K562 (cell line): ENCODE measurements at places on chromosomes 2 and 18.

- no peak overlapping the region for H3K27ac ChIP-seq
- no peaks in the 10 kb centered on the region for H3K36me3 ChIP-seq
- DNase-seq, result no peak
Measured at GRCh38 chr2:2890901-2891300, 486.7 kb downstream of the EIPR1 start.

DNA sequence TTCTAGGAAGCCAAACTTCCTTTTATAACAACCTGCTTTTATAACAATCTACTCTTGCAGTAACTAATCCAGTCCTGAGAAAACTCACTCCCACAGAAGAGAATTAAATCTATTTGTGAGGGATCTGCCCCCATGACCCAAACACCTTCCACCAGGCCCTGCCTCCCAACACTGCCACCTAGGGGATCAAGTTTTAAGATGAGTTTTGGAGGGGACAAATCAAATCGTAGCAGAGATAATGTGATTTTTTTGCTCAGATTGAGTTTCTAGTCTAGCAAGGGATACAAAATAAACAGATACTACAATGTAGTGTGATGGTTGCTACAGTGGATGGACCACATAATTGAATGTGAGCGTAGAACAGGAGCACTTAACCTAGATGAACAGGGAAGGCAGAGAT is 52.2 kb downstream of the NCOA1 start:
- H3K27me3 ChIP-seq, result no peaks in the 10 kb centered on the region
- no peak for DNase-seq
- no peak overlapping the region for H3K27ac ChIP-seq
- H3K4me1 ChIP-seq, result no peaks in the 10 kb centered on the region
- H3K36me3 ChIP-seq, result no peaks in the 10 kb centered on the region

DNA sequence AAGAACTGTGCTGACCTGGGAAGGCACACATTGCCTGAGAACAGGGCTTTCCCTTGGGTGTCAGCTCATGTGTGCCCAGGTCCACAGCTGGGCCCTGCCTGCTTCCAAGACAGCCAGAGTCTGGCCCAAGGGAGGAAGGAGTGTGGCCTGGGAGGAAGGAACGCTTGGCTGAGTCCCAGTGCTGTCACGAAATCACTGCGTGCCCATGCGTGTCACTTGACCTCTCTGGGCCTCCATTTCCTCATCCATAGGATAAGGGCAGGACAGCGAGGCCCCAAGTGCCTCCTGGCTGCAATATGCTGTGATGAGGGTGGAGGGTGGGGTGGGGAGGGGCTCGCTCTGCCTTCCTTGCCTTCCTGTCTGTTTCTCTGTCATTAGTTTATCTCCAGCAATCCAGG is 642 bp upstream of the KCNK3 start:
- no peaks in the 10 kb centered on the region for H3K36me3 ChIP-seq
- peaks cover 4% of the 10 kb centered on the region for H3K4me1 ChIP-seq
- no peak overlapping the region for H3K4me3 ChIP-seq
- no peak for DNase-seq
- no peak overlapping the region for H3K27ac ChIP-seq

GRCh38 chr2:209938906-209939305 is 63.5 kb upstream of the RPE start:
- H3K36me3 ChIP-seq, result no peaks in the 10 kb centered on the region
- DNase-seq, result no peak
- no peaks in the 10 kb centered on the region for H3K27me3 ChIP-seq
- no peak overlapping the region for H3K27ac ChIP-seq
- no peak overlapping the region for H3K4me3 ChIP-seq

DNA sequence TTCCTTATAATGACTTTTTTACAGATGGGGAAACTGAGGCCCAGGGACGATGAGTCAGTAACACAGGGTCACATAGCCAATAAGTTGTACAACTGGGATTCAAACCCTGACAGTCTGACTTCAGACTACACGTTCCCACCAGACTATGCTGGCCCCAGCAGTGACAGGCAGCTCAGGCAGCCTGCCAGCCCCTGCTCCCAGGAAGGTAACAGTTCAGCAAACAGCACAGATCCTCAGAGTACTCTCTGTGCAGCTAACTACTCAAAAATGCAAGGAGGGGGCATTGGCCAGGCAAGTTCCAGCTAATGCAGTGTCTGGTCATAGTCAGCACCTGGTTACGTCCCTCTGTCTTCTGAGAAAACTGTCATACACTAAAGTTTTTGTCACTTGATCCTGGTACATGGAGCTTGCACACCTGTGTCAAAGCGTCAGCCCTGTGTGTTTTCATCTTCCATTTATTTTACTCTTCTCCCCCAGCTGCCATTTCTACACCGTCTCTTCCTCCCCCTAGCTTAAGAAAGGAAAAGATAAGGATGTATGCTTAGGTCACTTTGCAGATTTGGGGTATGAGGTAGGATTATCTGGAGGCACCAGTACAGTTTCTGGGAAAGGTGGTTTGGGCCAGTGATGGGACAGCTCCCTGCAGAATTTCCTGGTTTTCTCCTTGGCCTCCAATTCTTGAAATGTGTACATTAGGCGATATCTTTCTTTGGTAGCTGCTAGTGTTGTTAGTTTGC is 4.5 kb downstream of the SMARCAL1 start:
- H3K27ac ChIP-seq, result peak overlapping the region; percentile 84
- no peaks in the 10 kb centered on the region for H3K27me3 ChIP-seq
- no peak overlapping the region; the same call in 1 of the 2 replicates for H3K4me3 ChIP-seq

GRCh38 chr18:60996822-60997221 is 336.4 kb upstream of the CDH20 start:
- H3K36me3 ChIP-seq, result no peaks in the 10 kb centered on the region
- no peak overlapping the region for H3K4me3 ChIP-seq
- H3K27ac ChIP-seq, result no peak overlapping the region
- no peaks in the 10 kb centered on the region for H3K27me3 ChIP-seq
- DNase-seq, result no peak

DNA sequence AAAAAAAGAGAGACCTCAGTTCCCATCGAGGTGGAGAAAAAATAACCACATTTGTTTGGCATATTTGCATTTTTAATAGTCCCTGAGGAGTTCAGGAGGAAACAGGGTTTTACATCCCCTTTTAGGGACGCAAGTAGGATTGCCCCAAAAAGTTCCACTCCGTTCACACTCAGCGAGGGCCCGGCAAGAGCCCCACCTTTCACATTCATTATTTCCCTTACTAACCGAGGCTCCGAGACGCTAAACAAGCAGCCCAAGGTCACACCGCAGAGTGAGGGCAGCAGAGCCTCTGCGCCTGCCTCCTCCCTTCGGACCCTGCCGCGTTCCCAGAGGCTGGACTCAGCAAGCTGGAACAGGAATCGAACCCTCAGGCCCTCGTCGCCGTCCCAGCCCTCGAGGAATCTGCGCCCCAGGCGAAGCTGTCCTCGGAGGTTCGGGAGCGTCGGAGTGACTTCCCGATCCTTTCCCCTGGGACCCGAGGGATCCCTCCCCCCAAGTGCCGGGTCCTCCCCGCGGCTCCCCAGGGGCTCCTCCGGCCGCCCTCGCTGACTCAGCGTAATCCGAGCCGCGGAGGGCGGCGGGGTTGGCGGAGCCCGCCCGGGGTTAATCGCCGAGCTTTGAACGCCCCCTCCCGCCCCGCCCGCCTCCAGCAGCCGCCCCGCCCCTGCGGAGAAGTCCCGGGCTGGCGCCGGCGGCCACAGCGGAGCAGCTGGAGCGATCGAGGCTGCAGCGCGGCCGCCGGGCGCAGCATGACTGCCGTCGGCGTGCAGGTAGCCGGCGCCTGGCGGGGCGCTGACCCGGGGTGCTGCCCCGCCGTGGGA is at the start of gene TMEM37:
TSS of gene TMEM37 (plus strand) at position 700 of the 821 bp plus-strand sequence. CDS start at position 750, 50 bp downstream.
- peak; percentile 93 for DNase-seq
- H3K4me3 ChIP-seq, result peak within 1 kb of the TSS; percentile 44
- H3K4me1 ChIP-seq, result peaks cover 9% of the 10 kb centered on the region
- peak within 1 kb of the TSS; percentile 78 for H3K27ac ChIP-seq

DNA sequence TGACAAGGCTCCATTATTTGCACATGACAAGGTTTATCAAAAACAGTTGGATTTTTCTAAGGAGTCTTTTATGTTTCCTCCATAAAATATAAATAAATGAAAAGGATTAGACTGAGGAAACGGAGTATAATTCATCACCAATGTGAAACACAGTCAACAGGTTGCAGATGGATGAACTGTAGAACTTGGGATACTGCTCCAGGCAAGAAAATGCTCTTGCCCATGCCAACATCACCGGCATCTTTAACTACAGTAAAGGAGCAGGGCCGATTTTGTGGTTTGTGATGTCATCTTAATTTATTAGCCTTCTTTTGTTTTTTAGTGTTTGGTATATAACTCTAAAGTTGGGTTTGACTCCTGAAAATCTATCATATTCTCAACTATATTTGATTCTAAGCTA is 577.3 kb downstream of the EPHA4 start:
- H3K4me1 ChIP-seq, result no peaks in the 10 kb centered on the region
- H3K27ac ChIP-seq, result no peak overlapping the region
- no peaks in the 10 kb centered on the region for H3K36me3 ChIP-seq
- no peak overlapping the region for H3K4me3 ChIP-seq
- no peaks in the 10 kb centered on the region for H3K27me3 ChIP-seq

- H3K4me1 ChIP-seq, result no peaks in the 10 kb centered on the region
- H3K27ac ChIP-seq, result no peak overlapping the region
- no peaks in the 10 kb centered on the region for H3K27me3 ChIP-seq
- no peaks in the 10 kb centered on the region for H3K36me3 ChIP-seq
- no peak overlapping the region for H3K4me3 ChIP-seq
Measured at GRCh38 chr2:194842871-194843270, 814.2 kb upstream of the SLC39A10 start.

GRCh38 chr2:26465266-26465925 is 12.5 kb downstream of the OTOF start:
- peaks cover 29% of the 10 kb centered on the region for H3K4me1 ChIP-seq
- no peak for DNase-seq
- H3K27ac ChIP-seq, result no peak overlapping the region
- H3K4me3 ChIP-seq, result no peak overlapping the region
- H3K27me3 ChIP-seq, result no peaks in the 10 kb centered on the region

GRCh38 chr2:62175728-62176127 is 20.2 kb upstream of the B3GNT2 start:
- H3K27ac ChIP-seq, result no peak overlapping the region
- no peaks in the 10 kb centered on the region for H3K27me3 ChIP-seq
- H3K36me3 ChIP-seq, result no peaks in the 10 kb centered on the region
- no peak for DNase-seq
- H3K4me1 ChIP-seq, result peaks cover 21% of the 10 kb centered on the region; the same call in 2 of the 3 replicates

DNA sequence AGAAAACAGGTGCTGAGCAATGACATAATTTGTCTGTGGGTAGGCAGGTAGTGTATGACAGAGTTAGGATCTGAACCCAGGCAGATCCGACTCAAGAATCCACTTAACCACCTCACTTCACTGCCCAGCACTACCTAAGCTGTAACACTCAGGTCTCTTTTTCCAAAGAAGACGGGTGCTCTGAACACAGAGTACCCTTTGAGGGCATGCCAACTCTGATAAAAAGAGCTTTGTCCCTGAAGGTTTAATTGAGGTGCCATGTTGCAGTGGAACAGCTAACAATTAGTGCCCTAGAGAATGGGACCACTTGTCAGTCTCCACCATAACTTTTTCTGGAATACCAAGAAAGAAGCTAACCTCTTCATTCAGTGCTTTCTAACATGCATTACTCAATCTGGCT is 11.3 kb downstream of the ABHD3 start:
- H3K4me3 ChIP-seq, result no peak overlapping the region
- H3K27me3 ChIP-seq, result no peaks in the 10 kb centered on the region
- H3K27ac ChIP-seq, result no peak overlapping the region
- no peak for DNase-seq
- H3K36me3 ChIP-seq, result peaks cover 44% of the 10 kb centered on the region; the same call in 2 of the 3 replicates
